Upper lobe of right lung (tissue), 1 donor: ENCODE measurements at places on chromosomes 11 and 22. TPM values are rescaled to one million over a fixed set of nuclear protein-coding genes. Genes with fewer than 3 reads are reported as not detected.
A peak's percentile ranks its signal among the peaks of the same experiment; 100 is the strongest.

GRCh38 chr11:126790550-126791081 is 210.0 kb downstream of the KIRREL3 start:
- no peak for DNase-seq
- no peak overlapping the region for H3K4me3 ChIP-seq

DNA sequence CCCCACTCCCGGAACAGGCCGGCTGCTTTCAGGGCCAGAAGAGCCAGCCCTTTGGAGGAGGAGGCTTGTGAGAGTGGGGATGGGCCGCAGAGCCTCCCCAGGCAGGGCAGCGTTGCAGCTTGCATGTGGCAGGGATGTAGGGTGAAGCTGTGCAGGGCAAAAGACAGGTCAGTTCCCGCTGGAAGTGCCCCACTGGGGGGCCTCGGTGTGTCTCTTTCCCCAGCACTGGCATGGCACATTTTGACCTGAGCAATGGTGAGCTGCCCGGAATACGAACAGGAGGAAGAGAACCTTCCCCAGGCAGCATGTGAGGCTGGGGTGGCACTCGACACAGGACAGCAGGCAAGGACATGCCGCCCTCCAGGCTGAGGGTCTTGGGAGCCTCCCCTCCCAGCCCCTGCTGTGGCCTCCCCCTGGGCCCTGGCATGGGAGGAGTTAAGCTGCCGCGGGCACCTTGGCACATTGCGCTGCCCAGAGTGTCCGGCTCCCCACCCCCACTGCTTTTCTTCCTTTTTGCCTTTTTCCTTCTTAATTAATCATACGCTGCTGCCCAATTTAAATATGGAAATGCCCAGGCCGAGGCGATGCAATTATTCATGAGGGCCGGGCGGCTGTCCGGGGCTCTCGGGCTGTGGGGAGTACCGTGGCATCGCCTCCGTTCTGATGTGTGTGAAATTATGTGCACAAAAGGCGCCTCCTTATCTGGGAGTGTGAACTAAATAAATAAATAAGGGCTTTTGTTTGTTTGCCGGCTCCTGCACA is 76.0 kb upstream of the WNT7B start:
- H3K27me3 ChIP-seq = no peaks in the 10 kb centered on the region
- H3K36me3 ChIP-seq = no peaks in the 10 kb centered on the region
- DNase-seq = peak; percentile 81
- H3K4me3 ChIP-seq = peak overlapping the region; percentile 81

The DDTL gene
- 2.5 TPM for total RNA-seq

GRCh38 chr11:113242767-113243397 is 71.5 kb upstream of the TTC12 start:
- H3K27me3 ChIP-seq = peaks cover 4% of the 10 kb centered on the region
- H3K4me1 ChIP-seq = no peaks in the 10 kb centered on the region
- DNase-seq = no peak
- H3K27ac ChIP-seq = peak overlapping the region; percentile 60
- peak overlapping the region; percentile 42 for H3K4me3 ChIP-seq

DNA sequence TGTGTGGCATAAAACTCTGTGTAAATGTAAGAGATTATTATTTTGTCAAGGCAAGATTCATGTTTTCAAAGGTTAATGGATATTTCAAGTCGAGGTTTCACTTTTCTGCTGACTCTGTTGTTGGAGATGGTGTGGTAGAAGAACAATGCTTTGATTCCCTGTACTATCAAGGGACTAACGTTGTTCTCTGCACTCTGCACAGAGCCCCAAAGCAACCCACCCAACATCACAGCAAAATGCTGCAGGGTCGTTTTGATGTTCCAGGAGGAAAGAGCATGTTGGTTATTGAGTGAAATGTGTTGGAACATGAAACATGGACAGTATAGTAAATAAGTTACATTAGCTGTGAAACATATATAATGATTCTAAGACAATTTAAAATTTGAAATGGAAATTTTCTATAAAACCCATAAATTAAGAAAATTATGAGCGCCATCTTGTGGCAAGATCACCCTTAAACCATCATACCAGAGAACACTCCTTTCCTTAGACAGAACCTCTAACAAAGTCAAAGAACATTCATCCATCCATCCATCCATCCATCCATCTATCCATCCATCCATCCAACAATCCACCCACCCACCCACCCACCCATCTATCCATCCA is 164.4 kb upstream of the ZBED5 start:
- H3K27me3 ChIP-seq = no peaks in the 10 kb centered on the region
- no peaks in the 10 kb centered on the region for H3K36me3 ChIP-seq
- DNase-seq = no peak
- no peak overlapping the region for H3K4me3 ChIP-seq
- H3K27ac ChIP-seq = no peak overlapping the region
- H3K4me1 ChIP-seq = no peaks in the 10 kb centered on the region

DNA sequence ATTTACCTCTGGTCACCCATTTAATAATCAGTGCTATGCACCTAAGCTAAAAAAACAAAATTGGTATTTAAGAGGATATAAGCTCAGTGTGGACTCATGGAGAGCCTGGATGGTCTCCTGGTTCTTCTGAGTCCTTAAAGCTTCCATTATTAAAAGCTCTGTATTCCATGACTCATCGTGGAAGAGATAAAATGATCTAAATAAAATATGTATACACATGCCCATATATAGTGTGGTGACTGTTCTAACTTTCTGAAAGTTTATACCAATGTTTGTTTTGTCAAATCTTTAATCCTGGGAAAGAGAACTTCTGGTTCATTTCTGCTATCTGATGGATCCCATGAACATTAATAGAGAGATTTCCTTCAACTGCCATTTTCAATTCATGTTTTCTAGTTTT is 375.9 kb downstream of the GUCY1A2 start:
- H3K27me3 ChIP-seq = no peaks in the 10 kb centered on the region
- H3K4me1 ChIP-seq = no peaks in the 10 kb centered on the region
- no peak overlapping the region for H3K4me3 ChIP-seq
- no peak overlapping the region for H3K27ac ChIP-seq

The SLC35F2 gene
- total RNA-seq = 8.8 TPM

DNA sequence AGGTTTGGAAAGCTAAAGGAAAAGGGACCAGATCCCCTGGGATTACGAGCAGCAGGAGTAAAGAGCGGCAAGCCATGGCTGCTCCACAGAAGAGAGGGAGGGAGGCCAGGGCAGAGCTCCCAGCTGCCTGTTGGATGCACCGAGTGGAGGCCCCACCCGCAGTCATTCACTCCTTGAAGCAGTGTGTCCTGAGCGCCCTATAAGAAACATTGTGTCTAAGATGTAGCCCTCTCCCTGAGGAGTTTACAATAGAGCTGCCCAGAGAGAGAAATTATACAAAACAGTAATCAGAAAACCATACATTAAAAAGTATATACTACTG is 54.7 kb upstream of the CSNK2A3 start:
- peaks cover 36% of the 10 kb centered on the region for H3K4me1 ChIP-seq
- DNase-seq = no peak
- H3K36me3 ChIP-seq = no peaks in the 10 kb centered on the region
- no peak overlapping the region for H3K27ac ChIP-seq
